Right ventricle myocardium inferior (tissue), 1 donor: ENCODE measurements at places on chromosomes 12 and 14. TPM values are rescaled to one million over a fixed set of nuclear protein-coding genes. Genes with fewer than 3 reads are reported as not detected.

- DNase-seq, result no peak
Observed at GRCh38 chr12:39161465-39162085, 256.2 kb upstream of the CPNE8 start.

DNA sequence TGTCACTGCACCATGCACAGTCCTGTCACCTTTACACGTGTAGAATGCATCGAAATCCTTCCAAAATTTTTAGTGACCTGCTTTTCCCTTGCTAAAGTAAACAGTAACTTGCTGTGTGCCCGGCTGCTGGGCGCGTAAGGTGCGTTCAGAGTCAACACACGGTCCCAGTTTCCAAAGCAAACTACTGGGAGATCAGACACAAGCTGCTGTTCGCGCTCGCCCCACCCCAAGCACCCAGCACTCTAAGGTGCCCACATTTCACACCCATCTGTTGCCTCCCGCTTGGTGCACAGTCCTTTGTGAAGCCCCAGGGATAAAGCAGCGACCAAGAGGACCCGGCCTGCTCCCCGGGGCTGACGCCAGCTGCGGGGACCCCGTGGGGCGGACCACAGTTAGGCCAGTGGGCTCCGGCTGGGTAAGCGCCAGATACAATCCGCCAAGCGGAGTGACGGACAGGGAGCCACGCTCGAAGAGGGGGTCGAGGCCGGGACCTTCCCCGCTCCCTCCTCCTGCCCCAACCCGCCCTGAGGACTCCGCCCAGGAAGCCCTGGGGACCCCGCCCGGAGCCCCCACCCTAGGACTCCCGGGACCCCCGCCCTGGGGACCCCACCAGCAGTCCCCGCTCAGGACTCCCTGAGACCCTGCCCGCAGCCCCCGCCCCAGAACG, 633 bp downstream of the STX2 start:
- no peak for DNase-seq

DNA sequence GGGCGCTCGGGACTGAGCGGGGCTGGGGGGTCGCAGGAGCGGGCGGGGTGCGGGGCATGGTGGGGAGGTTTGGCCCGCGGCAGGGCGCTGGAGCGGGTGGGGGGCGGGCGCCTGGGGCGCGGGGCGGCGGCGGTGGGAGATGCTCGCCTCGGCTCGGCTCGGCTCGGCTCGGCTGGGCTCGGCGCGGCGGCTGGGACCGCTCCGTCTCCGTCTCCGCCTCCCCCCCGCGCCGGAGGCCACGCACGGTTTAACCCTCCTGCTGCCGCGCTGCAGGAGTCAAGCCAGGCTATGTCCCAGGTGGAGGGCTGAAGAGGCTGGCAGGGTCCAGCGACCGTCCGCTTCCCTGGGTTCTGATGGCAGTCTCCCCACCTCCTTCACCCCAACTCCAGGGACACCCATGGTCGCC, at the start of gene PIANP:
TSS of gene PIANP (minus strand) at position 170 of the 406 bp plus-strand sequence. CDS start 2,754 bp downstream, outside the sequence.
- no peak for DNase-seq

DNA sequence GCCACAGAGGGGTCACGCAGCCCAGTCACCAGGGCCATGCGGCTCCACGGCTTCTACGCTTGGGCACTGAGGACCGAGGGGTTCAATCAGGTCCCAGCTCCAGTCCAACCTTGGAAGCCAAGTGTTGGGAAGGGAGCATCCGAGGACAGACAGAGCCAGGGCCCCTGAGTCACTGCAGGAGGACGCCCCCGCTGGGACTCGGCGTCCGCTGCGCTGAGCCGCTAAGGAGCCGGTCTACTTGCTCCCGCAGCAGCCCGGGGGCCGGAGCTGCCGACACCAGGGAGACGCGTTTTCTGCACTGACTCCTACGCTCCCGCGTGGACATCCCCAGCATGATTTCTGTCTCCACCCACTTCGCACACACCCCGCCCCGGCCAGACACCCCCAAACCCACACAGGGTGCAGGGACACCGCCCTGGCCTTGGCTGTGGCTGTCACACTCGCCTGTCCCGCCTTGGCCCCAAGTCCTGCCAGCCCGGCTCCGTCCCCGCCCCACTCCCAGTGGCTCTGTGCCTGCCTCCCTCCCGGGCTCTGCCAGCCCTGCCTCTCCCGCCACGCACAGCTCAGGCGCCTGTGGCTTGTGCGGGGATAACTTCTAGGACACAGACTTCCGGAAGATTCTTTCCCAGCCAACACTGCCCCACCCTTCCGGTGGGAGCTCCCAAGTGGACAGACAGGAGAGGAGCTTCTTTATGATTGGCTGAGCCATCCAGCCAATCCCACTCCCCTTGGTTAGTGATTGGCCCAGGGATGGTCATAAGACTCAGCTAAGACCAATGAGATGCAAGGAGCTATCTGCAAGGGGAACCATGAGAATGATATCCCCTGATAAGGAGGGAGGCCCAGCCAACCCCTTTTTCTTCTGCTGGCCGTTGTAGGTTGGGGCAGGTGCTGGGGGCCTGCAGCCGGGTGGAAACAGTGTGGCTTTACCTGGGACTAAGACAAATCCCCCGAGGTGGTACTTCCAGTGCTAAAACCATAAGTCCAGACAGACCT, 118.9 kb upstream of the SFSWAP start:
- no peak for DNase-seq

DNA sequence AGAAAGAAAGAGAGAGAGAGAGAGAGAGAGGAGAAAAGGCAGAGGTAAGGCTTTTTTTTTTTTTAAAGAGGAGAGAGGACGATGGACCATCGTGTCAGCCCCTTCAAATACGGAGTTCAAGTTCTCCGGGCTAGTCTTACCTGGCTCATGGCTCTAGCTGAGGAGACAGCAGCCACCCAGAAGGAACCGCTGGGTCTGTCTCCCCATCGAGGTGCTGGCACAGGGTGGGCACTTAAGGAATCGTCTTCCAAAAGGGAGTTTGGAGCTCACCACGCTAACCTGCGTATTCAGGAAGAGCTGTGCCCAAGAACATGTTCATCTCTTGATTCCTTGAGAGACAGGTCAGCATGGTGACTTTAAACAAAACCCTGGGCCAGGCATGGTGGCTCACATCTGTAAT, 102.7 kb downstream of the SETD3 start:
- DNase-seq, result no peak

DNA sequence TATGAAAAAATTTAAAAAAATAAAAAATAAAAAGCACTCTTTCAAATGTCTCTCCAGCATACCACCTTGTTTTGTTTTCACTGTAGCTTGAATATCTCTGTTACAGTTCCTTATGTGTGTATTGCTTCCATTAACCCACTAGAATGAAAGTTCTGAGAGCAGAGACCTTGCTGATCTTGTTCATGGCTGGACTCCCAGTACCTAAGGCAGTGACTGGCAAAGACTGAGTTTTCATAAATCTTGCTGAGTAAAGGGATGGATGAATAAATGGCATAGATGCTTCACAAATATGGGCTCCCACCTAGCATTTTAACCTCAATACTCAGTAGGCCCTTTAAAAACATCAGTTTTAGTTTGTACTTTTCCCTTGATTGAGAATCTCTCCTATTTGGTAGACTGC, 915.9 kb downstream of the DIO2 start:
- DNase-seq, result no peak

Gene NGB
- total RNA-seq, result not detected

DNA sequence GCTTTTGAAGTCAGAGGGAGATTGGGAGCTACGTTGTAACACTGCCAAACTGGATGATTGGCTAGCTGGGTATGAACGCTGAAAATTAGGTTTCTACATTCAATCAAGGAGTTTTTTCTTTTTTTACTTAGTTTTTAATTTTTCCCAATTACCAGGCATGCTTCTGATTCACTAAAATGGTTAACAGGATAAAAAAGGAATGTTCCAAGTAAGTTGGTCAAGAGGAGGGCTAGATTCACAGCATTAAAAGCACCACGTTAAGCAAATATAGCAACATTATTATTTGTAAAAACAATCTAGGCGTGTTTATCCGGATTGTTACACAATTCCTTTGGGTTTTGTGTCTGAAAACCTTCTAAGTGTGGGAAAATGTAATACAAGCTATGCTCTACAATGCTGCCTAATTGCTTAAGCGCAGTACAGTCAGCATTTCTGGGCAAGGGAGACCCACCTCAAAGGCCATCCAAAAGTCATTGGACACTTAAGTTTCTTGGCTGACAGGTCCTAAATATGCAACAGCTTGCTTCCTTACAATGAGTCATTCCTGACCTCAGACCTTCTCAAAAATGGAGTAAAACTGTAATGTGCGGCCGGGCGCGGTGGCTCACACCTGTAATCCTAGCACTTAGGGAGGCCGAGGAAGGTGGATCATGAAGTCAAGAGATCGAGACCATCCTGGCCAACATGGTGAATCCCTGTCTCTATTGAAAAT, 1.2 kb downstream of the RPLP0 start:
- no peak for DNase-seq

- DNase-seq, result no peak
Observed at GRCh38 chr12:99388671-99389195, 258.8 kb upstream of the GARIN6 start.

DNA sequence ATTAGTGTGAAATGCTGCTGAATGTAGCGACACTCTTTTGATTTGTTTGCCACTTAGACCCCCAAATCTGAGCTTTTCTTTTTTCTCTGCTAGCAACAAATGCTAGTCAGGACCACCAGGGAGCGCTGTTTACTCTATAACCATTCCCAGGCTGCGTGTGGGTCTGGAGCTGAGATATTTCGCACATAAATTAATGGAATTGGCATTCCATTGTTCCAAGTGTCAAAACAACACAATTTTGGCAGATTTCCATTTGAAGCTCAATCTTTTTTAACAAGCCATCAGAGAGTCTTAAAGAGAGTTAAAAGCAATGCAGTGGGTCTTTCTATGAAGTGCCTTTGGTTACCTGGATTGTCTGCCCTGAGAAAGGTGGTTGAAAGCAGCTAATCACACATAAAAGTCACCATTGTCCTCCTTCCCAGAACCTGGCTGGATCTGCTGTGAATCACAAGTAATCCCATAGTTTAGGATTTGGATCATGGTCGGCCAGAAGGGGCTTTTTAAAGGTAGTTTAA, 7.4 kb upstream of the TMEM132C start:
- DNase-seq, result no peak

GRCh38 chr14:105430565-105430964, 10.9 kb downstream of the MTA1 start:
- DNase-seq, result no peak
